ENCODE measurements at places on chromosomes 12 and 14.

GRCh38 chr12:14993117-14993516 is 20.3 kb downstream of the PDE6H start:
- DNase-seq, result no peak

- DNase-seq, result no peak
Observed at GRCh38 chr14:45743884-45744283, 490.9 kb upstream of the MIS18BP1 start.

- DNase-seq, result no peak
Observed at GRCh38 chr14:24425704-24426103, 3.8 kb downstream of the CBLN3 start.

GRCh38 chr12:43277651-43278540 is 274.1 kb downstream of the ADAMTS20 start:
- no peak for DNase-seq

DNA sequence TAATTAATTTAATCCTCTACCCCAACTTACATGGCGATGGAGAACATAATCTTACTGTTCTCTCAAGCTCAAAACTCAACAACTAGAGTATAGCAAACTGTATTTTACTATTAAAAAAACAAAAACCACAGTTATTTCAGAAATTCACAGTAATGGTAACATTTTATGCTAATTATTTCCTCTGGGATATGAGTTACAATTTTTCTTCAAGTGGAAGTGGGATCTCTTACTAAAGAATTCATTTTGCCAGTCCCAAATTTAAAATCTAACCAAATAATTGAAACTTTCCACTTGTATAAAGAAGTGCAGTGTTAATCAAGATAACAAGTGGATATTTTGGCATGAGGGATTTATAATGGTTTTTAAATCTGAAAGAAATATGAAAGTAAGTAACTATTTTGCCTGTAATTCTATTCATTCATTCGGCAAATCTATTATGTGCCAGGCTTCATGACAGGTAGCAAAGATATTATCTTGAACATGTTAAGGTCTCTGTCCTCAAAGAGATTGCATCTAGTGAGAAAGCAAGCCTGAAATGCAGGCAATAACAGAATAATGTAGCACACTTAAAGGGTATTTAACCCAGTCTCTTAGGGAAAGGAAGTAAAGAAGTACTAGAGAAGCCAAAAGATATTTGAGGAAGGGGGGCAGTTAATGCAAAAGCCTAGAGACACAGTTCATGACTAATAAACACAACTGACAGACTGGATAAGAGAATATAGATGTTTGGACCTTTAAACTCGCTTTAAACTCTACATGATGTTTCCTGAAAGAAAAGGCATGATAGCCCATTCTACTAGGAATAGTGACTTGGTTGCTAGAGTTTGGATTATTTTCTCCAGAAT is 44.0 kb downstream of the TAOK3 start:
- no peak for DNase-seq

GRCh38 chr12:30926243-30927221 is at the start of gene TSPAN11:
Gene TSPAN11 (plus strand): TSS chr12:30926748. CDS start chr12:30953992, 27,244 bp downstream.
- peak; percentile 8 for DNase-seq

Measured in NCI-H1930 (cell line).